ENCODE measurements at places on chromosomes 5 and 9.

GRCh38 chr9:73089304-73089985 is 62.2 kb upstream of the ANXA1 start:
- DNase-seq, result no peak

- DNase-seq, result no peak
These were observed 462.9 kb downstream of the BNC2 start for GRCh38 chr9:16407617-16408016.

DNA sequence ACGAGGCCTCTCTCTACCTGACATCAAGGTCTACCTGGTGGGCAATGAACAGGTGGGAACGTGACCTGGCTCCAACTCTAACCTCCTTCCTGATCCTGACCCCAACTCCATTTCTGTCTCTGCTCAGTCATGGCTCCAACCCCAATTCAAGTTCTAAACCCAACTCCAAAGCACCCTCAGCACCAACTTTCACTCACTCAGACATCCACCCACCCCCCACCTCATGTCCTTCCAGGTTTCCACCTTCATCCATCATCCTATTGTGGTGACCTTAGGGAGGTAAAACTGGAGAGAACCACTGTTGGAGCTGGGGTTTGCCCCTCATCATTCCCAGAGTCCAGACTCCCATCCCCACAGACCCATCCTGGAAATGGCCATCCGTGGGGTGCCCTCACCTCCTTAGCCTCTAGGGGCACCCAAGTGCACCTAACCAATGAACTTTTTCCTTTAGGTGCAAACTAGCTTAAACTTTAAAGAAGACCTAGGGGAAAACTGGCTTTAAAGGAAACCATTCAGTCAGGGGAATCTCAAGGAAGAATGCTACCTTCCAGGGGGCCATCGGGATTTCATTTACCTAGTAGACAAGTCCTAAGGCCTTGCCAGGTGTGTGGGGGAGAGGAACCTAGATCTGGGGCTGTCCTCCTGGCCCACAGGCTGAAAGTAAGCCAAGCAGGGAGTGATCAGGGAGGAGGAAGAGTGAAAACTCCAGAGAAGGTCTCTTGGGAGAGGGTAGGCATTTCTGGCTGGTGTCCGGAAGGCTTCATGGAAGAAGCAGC is 11.3 kb downstream of the RGS14 start:
- peak; percentile 67 for DNase-seq

DNA sequence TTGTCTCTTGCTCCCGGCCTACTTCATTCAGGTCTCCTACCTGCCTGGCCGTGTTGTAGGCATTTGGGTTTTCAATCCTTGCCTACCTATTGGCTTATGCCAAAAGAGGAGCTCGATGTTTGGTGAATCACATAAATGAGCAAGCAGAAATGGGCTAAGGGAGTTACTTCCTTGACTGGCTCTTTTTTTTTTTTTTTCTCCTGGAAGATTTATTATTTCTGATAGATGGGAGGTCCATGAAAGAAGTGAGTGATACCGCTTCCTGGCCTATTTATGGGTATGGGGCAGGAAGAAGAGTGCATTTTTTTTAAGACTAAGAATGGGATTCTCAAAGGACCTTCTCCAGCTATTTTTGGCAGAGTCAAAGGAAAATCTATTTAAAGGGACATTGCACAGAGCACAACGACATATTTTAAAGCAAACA is 294.1 kb downstream of the ARHGAP26 start:
- no peak for DNase-seq

GRCh38 chr5:107544476-107544875 is 126.3 kb downstream of the EFNA5 start:
- DNase-seq, result no peak

DNA sequence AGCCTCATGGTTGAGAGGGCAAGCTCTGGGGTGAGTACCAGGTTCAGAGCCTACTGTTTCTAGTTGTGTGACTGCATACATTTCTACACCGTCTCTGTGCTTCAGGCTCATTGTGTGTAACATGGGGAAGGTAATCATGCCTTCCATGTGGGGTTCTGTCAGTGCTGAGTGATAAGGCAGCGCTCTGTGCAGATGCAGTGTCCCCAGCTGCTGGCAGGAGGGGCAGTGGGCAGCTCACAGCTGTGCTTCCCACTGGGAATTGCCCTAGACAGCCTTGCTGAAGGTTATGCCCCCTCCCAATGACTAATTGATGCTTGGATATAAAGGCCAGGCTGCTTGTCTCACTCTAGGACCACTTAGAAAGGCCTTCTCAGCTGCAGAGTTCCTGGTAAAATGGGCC is 121.8 kb upstream of the SAP30L start:
- DNase-seq, result no peak

- no peak for DNase-seq
These were observed 246.7 kb downstream of the GAS1 start for GRCh38 chr9:86700629-86701028.

GRCh38 chr5:101605700-101606099 is 690.4 kb downstream of the SLCO4C1 start:
- DNase-seq, result no peak

GRCh38 chr5:147169901-147170300 is 64.9 kb upstream of the STK32A start:
- no peak for DNase-seq

DNA sequence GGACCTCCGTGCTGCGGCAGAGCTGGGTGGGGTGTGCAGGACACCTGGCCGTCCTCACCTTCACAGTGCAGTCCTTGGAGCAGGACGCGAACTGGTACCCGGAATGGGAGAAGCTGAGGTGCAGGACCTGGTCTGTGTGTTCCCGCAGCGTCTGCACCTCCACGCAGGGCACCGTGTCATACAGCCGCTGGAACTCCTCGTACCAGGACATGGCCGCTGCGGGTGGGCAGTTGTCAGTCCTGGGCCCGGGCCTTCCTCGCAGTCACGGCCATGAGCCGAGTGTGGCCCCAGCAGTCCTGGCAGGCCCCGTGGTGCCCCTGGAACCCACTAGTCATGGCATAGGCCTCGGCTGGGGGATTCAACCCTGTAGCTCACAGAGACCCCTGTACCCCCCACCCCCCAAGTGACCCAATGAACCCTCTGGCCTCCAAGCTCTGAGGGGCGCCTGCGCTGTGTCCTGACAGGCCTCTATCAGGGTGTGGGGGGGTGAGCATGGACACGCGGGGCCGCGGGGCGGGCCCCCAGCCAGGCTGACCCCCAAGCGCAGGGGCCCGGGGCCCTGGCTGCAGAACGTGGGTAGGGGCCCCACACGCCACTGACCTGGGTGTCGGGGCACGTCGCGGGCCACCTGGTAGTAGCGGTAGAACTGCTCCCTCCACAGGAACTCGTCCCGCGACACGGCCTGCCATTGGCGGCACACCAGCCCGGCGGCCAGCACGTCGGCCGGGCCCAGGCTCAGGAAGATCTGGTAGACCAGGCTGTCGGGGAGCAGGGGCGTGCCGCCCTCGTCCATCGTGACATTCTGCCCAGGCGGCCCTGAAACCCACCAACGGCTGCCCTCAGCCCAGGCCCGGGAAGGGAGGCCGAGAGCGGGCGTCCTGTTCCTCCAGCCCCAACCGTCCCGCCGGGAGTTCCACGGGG is 987 bp downstream of the FBXW5 start:
- DNase-seq, result no peak

DNA sequence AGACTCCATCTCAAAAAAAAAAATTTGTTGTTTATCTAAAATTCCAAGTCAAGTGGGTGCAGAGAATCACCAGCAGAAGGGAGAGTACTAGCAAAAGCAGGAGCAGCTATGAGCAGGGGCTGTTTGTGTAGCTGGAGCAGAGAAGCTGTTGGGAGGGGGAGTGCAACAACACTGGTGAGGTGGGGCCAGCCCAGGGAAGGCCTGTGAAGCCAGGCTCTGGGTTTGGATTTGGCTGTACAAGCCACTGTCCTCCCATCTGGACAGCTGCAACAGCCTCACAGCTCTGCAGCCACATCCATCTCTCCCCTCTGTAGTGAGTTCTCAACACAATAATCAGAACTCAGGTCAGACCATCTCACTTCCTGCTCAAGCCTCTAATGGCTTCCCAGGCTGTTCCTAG is 59.4 kb downstream of the TMOD1 start:
- no peak for DNase-seq

- no peak for DNase-seq
These were observed 86.6 kb downstream of the ACER2 start for GRCh38 chr9:19495186-19496028.

GRCh38 chr5:1538741-1539392 is 15.1 kb upstream of the LPCAT1 start:
- no peak for DNase-seq

DNA sequence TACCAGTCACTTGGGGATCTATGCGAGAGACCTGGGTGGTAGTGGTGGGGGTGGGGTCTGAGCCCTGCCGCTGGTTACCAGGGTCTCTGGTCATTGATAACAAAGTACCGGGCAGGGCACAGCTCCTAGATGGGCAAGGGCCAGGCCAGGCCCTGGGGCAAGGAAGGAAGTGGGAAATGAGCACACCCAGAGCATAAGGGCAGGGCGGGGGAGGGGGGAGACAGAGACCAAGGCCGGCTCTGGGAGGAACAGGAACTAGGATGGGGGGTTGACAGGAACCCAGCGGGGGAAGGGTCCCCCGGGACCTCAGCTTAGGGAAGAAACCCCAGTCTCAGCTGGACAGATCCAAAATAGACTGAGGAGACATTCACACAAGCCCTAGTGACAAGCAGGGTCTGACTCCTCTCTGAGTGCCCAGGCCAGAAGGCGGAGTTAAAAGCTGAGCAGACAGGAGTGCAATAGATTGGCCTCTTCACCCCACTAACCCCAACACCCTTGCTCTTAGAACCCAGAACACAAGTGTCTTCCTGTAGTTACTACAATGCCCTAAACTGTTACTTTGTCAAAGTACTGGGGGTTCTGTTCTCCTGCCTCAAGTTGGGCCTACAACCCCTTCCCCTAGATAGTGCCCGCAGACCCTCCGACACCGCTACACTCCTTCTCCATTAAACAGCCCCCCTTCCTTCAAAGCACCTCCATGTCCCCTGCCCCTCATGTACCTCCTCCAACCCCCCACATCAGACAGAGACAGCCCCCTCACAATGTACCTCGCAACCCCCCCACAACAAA is 628 bp downstream of the ATOSB start:
- peak; percentile 71 for DNase-seq
